ENCODE measurements at places on chromosomes 7 and 10.

DNA sequence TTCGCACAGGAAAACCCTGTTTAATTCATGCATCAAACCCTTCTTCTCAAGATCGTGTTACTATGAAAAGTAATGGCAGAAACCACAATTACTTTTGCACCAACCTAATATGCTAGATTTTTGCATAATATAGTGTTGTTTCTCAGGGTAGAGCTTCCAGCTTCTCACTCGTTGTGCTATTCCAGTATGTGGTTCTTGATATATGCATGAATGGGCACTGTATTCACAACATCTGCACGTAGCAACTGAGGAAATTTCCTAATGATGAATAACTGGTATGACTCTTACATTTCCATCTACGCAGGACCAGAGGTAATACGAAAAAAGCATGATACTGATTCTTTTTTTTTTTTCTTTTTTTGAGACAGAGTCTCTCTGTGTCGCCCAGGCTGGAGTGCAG lies 326.6 kb upstream of the GALNT17 start:
- no peak for DNase-seq

- no peak for DNase-seq
Observed at GRCh38 chr10:101380353-101381017, 26.5 kb downstream of the BTRC start.

DNA sequence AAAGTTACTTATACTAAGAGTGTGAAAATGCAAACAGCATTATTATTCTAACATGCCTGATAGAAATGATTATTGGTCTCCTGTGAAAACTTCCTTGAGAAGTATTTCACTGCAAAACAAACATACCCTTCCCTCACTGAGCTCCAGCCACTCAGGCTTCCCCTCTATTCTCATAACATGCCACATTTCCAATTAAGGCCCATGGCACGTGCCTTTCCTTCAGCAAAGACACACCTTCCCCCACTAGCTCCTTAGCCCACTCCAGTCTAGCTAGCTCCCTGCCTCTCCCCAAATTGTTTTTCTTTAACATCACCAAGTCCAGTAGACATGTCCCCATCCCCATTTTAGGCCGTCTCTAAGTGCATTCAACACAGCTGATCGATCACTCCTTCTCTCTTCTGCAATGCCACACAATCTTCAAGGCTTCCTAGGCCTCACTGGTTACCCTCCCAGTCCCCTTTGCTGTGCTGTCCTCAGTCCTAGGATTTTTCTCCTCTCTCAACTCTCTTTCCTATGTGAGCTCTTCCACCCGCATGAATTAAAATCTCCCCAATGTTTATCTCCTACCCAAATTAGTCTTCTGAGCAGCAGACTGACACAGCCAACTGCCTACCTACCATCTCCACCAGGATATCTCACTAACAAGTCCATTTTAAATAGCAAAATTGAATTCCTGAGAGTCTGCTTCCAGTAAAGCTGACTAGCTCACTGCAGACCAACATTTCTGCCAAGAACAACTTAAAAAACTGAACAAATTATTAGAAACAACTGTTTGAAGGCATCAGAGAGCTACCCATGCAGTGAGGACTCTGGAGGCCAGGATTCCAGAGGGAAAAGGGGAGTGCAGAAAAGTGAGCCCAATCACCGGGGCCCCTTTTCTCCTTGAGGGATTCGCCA lies 11.9 kb downstream of the CYTH3 start:
- no peak for DNase-seq

DNA sequence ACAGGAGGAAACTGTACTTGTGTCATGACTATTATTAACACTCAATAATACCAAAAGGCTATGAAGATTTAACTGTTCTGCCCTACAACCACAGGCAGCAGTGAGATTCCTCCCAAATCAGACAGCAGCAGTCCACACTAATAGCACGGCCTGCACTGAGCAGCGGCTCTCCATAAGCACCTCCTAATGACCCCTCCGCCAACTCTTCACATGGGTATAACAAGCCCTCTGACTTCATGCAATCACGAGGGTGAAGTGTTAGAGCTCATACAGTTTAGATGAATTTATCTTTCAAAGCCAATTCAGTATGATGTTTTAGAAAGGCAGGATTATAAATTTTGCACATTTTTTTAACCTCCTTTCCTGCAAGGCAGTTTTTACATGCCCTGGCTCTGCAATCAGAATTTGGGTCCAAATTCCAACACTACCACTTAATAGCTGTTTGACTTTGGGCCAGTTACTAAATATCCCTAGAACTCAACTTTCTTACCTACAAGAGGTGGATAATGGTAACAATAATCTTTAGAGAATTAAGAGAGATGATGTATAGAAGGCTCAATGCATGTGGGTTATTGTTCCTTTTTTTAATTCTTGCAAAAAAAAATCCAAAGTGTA lies 617.1 kb downstream of the KCNMA1 start:
- no peak for DNase-seq

DNA sequence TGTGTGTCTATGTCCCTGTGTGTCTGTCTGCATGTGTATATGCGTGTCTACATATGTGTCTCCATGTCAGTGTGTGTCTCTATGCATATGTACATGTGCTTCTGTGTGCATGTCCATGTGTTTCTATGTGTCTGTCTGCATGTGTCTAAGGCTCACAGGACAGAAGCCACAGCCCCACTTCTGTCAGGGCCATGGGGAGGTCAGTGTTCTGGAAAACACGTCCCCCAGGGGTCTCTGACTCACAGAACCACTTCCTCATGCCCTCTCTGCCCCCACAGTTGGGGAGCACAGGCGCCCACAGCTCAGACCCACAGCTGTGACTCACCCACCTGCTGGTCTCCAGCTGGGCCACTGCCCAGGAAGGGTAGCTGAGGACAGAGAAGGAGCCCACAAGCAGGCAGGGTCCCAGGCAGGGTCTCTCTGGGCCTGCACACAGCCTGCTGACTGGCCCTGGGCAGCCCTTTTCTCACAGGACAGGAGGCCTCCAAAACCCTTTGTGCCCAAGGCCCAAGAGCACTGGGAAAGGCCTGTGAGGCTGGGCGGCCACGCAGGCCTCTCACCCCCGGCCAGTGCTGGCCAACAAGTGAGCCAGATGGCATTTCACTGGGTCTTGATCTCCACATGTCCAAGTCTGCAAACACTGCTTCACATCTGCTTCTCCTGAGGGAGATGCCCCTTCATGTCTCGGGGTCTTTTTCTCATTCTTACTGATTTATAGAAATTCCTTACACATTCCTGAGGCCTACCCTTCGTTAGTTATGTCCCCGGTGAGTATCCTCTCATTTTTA lies 102.9 kb upstream of the FAM20C start:
- peak; percentile 95 for DNase-seq

- DNase-seq, result no peak
Observed at GRCh38 chr7:92293896-92294590, 48.3 kb downstream of the ANKIB1 start.

- no peak for DNase-seq
Observed at GRCh38 chr10:79027147-79028055, 41.4 kb upstream of the ZMIZ1 start.

- DNase-seq, result no peak
Observed at GRCh38 chr10:49116509-49117375, 1.4 kb upstream of the VSTM4 start.

- DNase-seq, result peak; percentile 82
Observed at GRCh38 chr10:70461397-70462348, 16.9 kb upstream of the PALD1 start.

DNA sequence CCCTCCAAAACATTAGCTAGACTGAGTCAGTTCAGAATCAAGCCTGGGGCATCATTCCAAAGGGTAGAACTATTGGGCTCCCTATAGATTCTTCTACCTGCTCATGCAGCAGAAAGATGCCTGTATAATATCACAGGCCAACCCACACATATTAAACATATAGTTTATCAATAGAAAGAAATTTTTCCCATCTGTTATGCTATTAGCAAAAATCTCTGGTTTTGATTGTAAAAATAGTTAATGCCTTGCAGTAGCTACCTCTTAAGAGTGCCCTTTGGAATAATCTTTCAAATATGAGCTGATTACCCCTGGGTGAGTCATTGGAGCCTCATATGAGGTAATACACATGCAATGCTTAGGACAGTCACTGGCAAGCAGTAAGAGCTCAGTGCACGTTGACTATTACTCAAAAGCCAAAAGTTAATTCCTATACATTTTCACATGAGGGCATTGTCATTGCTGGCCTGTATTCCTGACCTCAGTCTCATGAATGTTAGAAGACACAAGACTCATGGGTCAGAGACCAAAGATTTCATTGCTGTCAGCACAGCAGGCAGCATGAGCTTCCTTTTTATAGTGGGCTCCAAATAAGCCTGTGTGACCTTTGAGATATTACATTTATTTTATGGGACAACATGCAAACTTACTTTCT lies 180.0 kb downstream of the FGFR2 start:
- DNase-seq, result no peak

DNA sequence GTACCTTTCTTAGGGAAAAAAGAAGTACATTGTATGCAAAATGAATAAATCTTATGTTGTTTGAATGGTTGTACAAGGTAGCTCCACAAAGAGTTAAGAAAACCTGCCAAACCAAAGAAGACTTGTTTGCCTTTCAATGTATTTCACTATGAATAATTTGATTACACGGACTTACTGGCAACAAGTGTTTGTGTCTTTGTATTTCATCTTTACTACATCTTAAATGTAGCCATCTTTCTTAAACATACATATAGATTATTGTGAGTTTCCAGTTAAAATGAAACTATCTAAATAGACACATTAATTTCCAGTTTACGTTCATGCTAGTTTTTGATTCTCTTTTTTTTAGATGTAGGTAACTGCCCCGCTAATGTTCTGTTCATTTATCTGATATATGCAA lies 2.8 kb downstream of the PRKG1 start:
- DNase-seq, result no peak

DNA sequence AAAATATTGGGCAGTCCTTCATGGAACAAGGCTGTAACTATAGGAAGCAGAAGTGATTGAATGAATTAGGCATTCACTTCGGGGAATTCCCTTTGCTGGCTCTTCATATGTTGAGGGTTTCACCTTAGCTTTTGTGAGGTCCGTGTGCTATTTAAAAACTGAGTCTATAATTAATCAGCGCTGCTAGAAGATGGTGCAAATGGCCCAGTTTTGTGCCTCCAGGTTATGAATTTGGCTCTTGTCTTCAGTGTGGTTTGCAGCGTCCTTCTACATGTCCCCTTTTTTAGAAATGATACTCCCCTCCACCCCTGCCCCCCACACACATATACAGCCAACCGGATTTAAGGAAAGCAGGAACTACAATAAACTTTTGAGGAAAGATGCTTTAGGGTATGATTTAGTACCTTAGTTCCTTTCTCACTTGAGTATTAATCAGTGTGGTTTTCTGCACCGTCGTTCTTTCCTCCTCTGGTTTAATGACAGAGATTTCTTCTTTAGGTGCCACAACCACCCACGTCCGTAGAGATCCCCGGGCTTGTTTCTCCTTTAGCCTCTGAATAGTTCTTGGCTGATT lies 110.6 kb upstream of the SAMD8 start:
- DNase-seq, result no peak

- no peak for DNase-seq
Observed at GRCh38 chr10:130746311-130746710, 565.2 kb downstream of the TCERG1L start.

- DNase-seq, result no peak
Observed at GRCh38 chr10:88968391-88968790, 15.8 kb upstream of the ACTA2 start.

- no peak for DNase-seq
Observed at GRCh38 chr10:86855513-86855912, 99.1 kb downstream of the BMPR1A start.

- no peak for DNase-seq
Observed at GRCh38 chr10:87594864-87595263, 64.8 kb upstream of the PAPSS2 start.

DNA sequence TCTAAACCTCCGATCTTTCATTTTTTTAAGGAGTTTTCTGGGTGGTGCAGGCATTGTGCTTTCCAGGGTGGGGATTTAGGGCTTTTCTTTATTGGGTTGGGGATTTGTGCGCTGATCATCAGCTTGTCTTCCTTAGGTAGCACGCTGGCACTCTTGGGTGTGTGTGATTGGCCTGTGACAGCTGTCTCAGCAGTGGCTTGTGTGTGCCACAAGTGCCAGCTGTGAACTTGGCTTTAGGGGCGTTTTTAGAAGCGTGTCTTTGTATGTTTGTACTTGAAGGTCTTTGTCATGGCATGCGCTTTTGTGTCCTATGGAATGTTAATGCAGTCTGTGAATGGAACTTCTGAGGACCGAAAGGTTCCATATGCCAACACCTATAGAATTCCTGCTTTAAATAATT lies 788 bp downstream of the AKAP9 start:
- DNase-seq, result no peak

DNA sequence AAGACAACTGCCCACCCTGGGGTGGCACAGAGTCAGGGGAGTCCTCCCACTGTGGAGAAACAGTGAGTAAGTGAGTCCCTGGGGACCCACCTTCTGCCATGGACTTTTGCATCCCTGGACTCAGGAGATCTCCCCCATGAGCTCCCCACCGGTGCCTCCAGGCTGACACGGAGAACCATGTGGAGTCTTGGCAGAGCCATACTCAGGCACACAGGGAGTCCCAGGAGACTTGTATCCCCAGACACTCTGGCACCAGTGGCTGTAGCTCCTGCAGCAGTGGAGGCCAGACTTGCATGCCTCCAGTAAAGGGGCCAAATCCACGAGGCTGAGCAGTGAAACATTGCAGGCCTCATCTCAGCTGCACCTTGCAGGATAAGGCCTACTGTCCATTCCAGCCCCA lies 791.4 kb downstream of the PCDH15 start:
- DNase-seq, result no peak

- DNase-seq, result no peak
Observed at GRCh38 chr7:29866490-29866930, 60.2 kb downstream of the WIPF3 start.

- no peak for DNase-seq
Observed at GRCh38 chr10:113978802-113979201, 64.9 kb upstream of the ADRB1 start.

DNA sequence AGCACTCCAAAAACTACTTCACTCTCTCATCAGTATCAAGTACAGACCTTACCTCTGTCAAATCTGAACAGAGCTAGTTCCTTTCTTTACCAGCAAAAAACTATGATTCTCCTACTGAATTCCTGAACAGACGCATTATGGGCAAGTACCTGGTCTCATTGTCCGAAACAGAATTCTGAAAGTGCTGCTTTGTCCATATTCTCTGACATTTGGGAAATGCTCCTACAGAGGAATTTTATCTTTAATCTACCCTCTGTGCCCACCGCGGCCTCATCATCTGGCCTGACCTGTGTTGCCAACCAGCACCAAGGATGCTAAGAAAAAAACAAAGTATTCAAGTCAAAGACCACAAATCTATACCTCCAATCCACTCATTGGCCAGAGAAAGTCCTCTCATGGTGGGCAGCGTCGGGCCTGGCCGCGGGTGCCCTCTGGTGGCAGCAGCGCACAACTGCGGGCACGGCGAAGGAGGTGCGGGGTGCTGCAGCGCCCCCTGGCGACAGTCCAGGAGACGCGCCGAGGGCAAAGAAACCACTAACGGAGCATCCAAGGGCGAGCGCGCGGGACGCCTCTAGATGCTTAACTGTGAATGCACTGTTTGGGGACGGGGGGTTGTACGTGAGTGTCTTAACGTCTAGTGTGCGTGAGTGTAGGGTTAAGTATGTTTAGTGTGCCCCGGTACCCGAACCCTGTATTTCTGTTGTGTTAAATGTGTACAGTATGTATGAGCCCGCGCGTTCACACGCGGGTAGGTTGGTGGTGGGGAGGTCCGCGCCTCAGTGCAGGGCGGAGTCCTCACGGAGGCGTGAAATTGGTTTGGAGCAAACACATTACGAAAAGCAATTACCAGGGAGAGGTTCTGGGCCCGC lies 5.0 kb upstream of the GBX1 start:
- DNase-seq, result peak; percentile 76
